ENCODE measurements at places on chromosomes 7 and 10.

DNA sequence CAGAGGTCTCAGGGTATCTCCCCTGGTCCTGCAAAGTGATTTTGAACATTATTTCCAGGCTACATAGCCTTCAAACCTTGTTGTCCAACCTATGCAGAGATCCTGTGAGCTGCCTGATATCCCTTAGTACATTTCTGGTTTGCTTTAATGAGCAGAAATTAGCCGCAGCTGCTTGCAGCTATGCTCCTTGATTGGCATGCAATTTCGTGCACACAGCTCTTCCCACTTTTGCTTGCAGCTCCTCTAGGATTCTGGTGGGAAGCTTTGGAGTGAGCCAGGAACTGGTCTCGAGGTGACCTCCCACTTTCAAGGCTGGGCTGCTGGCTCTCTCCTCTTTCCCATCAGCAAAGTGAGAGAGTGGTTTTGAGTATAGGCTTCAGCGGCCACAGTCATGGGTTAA is 45.8 kb downstream of the OAT start:
- H3K27ac ChIP-seq, result no peak overlapping the region
- no peaks in the 10 kb centered on the region for H3K36me3 ChIP-seq
- H3K27me3 ChIP-seq, result peaks cover 4% of the 10 kb centered on the region
- H3K4me1 ChIP-seq, result peaks cover 5% of the 10 kb centered on the region
- H3K4me3 ChIP-seq, result no peak overlapping the region

GRCh38 chr7:102988088-102988487 is 75.3 kb downstream of the LRRC17 start:
- no peak for DNase-seq
- H3K4me3 ChIP-seq, result no peak overlapping the region
- no peaks in the 10 kb centered on the region for H3K27me3 ChIP-seq
- H3K27ac ChIP-seq, result no peak overlapping the region
- H3K36me3 ChIP-seq, result no peaks in the 10 kb centered on the region

DNA sequence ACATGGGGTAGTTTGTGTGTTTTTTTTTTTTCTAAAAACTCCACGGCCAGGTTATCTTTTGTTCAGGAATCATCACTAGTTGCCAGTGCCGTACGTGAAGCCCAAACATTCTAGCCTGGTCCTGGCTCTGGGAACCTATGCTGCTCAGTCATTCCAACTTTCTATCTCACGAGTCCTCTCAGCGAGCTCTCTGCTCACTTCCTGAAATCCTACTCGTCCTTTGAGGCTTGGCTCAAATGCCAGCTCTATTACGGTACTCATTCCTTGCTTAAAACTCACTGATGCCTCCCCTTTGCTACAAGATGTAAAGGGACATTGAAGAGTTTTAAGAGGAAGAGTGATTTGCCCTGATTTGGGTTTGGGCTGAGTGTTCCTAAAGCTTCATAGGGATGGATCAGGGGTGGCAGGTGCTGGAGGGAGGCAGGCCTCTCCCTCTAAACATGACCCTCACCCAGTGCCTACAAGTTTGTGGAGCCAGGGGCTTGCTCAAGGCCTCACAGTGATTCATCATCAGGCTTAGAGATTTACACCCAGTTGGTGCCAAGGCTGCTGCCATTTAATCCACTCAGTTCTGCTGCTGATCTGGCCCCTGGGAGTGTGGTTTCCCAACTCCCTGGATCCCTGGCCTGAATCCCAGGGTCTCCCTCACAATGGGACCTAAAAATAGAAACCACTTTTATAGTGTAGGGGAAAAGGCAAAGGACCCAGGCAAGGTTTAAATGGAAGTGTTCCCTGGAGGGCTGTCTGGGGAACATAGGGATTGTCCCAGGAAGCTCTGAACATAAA is 46.1 kb upstream of the R3HCC1L start:
- no peaks in the 10 kb centered on the region for H3K36me3 ChIP-seq
- peaks cover 5% of the 10 kb centered on the region for H3K27me3 ChIP-seq
- peaks cover 11% of the 10 kb centered on the region for H3K4me1 ChIP-seq
- H3K27ac ChIP-seq, result no peak overlapping the region

DNA sequence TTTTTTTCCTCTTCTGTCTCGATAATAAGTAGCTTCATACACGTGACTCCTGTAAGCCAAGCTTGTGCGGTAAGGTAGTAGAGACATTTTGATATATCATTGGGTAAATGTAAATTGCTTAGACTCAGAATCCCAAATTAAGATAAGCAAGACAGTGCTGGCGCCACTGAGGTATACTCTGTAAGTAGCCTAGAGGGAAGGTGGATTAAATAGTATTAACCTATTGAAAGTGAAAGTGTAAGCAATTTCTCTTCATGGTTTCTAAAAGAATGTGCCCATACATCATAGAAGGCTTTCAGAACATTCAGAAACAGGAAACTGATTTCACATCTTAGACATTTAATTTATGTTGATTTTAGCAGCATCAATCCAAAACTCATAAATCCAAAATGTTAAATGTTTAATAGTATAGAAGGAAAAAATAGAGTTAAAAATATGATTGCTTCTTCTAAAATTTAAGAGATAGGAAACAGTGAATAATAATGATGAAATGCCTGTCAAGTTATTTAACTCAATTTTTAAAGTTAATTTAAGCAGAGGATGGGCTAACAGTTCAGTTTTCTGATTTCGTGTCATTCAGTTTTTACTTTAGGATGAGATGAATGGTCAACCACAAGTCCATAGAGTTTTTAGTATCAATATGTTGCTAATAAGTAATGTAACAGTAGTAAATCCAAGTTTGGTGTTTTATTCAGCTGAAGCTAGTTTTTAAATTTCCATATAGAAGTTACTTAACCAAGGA is 36.8 kb downstream of the LRRC72 start:
- H3K27ac ChIP-seq, result no peak overlapping the region
- no peak for DNase-seq
- no peaks in the 10 kb centered on the region for H3K27me3 ChIP-seq

DNA sequence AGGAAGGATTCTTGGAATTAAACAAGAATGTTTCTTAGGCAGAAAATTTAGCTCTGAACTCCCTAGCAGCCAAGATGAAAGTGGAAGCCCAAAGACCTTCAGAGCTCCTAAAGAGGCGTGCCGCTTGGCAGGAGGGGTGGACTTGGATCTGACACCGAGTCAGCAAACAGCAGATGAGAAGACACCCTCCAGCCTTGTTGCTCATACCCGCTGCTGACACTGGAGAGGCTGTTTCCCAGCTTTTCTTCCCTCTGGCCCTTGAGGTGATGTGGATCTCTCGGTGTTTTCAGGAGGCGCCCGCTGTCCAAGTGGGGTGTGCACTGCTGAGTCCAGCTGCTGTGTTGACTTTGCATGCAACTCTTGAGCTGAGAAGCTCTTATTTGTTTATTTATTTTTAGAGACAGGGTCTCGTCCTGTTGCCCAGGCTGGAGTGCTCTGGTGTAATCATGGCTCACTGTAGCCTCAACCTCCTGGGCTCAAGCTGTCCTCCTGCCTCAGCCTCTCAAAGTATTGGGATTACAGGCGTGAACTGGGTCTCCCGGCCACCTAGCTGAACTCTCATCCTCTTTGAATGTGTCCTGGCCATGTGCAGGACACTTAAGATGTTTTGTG is 21.5 kb downstream of the SLC18A2 start:
- no peak overlapping the region for H3K27ac ChIP-seq
- DNase-seq, result no peak
- H3K36me3 ChIP-seq, result no peaks in the 10 kb centered on the region
- H3K4me1 ChIP-seq, result peaks cover 21% of the 10 kb centered on the region

- H3K27ac ChIP-seq, result no peak overlapping the region
- H3K4me1 ChIP-seq, result no peaks in the 10 kb centered on the region
- H3K36me3 ChIP-seq, result no peaks in the 10 kb centered on the region
- H3K4me3 ChIP-seq, result no peak overlapping the region
- DNase-seq, result no peak
Observed at GRCh38 chr7:8921807-8922206, 488.4 kb downstream of the NXPH1 start.

- no peaks in the 10 kb centered on the region for H3K36me3 ChIP-seq
- peaks cover 5% of the 10 kb centered on the region for H3K27me3 ChIP-seq
- no peak overlapping the region for H3K27ac ChIP-seq
- H3K4me1 ChIP-seq, result peaks cover 37% of the 10 kb centered on the region
- no peak for DNase-seq
- no peak overlapping the region for H3K4me3 ChIP-seq
Observed at GRCh38 chr10:90784771-90785170, 73.1 kb downstream of the HTR7 start.

- H3K4me1 ChIP-seq, result no peaks in the 10 kb centered on the region
- no peak overlapping the region for H3K4me3 ChIP-seq
- no peaks in the 10 kb centered on the region for H3K36me3 ChIP-seq
- H3K27ac ChIP-seq, result no peak overlapping the region
Observed at GRCh38 chr7:143003393-143004051, 23.4 kb downstream of the OR9A2 start.

DNA sequence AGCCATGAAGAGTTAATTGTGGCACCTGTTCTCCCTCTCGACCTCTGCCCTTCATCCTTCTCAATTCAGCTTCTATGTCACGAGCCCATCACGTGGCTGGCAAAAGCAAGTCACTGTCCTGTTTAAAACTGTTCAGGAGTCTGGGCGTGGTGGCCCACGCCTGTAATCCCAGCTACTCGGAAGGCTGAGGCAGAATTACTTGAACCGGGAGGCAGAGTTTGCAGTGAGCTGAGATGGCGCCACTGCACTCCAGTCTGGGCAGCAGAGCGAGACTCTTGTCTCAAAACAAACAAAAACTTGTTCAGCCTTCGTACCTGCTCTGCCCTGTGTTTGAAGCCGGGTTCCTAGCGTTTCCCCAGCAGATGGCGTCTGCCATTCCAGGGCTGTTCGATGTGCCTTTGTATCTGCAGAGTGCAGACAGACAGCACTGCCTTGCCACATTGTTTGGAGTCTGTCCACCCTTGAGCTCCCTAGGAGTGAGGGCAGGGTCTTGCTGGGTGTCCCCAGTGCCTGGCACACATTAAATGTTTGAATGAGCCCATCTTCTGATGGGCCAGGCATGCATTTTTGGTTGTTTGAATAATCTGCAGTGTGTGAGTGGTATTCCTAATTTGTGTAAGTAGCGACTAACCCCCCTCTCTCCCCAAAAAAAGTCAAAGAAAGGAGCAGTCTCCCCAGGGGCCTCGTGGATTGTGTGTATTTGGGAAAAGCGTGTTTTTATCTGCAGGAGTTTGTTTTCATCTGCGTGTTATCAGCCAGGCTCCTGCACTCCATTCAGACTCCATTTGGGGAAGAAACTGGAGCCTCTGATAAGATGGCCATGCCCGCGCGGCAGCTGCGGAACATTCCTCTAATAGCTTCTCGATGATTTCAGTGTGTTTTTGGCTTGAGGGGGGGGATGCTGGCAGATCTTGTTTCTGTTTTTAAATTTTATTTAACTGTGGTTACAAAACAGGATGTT is 61.2 kb downstream of the DNAJB6 start:
- DNase-seq, result peak; percentile 48
- peaks cover 3% of the 10 kb centered on the region for H3K27me3 ChIP-seq
- peaks cover 33% of the 10 kb centered on the region for H3K36me3 ChIP-seq

Data from endothelial cell (in vitro differentiated cells).